ENCODE measurements at places on chromosomes 4 and X. TPM values are rescaled to one million over a fixed set of nuclear protein-coding genes. Genes with fewer than 3 reads are reported as not detected.
A peak's percentile ranks its signal among the peaks of the same experiment; 100 is the strongest.

- no peak for DNase-seq
Observed at GRCh38 chr4:41471126-41472071, 66.6 kb upstream of the LIMCH1 start.

GRCh38 chr4:48296365-48296764, 26.7 kb upstream of the TEC start:
- DNase-seq = no peak

GRCh38 chrX:146881521-146881920, 67.0 kb upstream of the CXorf51A start:
- no peak for DNase-seq

DNA sequence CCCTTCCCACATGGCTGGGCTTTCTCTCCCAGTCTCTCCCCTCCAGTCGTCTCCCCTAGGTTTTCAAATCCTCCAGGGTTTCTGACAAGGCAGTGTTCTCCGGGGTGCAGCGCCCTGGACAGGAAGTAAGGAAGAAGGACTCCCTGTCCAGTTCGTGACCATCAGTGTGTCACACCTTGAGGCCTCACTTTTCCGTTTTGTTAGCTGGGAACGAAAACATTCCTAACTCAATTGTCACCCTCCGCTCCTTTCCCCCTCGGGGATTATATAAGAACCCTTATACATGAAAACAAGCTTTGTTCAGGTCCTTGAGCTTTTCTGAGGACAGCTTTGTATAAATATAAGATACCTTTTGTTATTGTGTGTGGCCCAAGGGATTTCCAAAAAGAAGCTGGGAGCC, 92.1 kb downstream of the KDR start:
- DNase-seq = no peak

DNA sequence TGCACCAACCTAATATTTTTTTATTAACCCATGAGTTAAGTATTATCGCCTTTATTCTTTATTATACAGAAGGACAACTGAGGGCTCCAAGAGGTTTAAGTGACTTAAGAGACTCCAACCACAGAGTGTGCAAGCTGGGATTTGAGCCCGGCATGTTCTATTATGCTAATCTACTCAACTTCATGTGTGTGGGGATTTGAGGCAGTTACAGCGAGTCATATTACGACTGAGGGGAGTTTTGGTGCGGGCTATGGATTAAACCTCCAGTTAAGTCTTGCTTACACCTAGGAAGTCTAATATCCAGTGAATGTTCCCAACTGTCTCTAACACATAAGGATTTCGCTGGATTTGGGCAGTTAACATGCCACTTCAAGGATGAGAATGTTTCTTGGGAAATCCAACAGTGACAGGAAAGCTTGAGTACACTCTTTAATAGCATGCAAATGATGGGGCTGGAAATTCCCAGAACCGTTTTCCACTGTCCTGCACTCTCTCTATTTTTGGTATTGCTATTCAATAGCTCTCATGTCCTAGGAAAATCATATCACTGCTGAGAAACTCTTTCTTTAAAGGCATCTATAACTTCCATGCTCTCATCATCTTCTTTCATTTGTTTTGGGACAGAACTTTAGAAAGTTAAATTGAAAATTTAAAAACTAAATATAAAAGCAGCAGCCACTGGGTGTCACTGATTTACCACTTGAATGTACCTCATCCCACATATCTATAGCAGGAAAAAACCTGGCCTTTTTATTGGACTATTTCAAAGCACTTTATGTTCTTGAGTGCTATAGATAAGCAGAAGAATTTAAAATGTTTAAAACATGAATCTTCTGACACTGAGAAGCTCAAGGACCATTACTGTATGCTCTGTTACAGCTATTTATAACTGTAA, 165.1 kb upstream of the TTC29 start:
- no peak for DNase-seq

FRAS1 gene
- polyA plus RNA-seq = 0.58 TPM

MCTS1 gene
- polyA plus RNA-seq = 89.9 TPM

- no peak for DNase-seq
Observed at GRCh38 chrX:134999469-134999868, 8.7 kb downstream of the SMIM10 start.

- no peak for DNase-seq
Observed at GRCh38 chr4:39367166-39367565, 1.0 kb upstream of the RFC1 start.

GATA1 gene
- polyA plus RNA-seq = not detected

GRCh38 chr4:113919611-113920010, 59.8 kb downstream of the ARSJ start:
- no peak for DNase-seq

HTRA3 gene
- 1.2 TPM for polyA plus RNA-seq

FGB gene
- polyA plus RNA-seq = 0.67 TPM

- DNase-seq = no peak
Observed at GRCh38 chr4:11514779-11515419, 86.2 kb upstream of the HS3ST1 start.

DNA sequence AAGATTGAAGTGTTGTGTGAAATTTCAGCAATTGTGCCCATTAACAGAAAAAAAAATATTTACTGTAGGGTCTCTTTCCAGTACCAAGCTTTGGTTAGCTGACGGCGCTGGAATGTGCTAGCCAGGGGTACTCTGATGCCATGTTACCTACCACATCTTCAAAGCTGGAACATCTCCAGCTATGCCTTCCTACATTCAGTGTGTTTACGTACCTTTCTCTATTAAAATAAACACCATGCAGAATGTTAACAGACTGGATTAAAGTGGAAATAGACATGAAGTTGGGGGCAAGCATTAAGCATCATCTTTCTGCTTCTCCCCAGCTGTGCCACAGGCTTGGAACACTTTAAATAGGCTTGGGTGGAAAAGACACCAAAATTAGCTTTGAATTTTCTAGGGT, 65.9 kb downstream of the USP38 start:
- DNase-seq = no peak

DNA sequence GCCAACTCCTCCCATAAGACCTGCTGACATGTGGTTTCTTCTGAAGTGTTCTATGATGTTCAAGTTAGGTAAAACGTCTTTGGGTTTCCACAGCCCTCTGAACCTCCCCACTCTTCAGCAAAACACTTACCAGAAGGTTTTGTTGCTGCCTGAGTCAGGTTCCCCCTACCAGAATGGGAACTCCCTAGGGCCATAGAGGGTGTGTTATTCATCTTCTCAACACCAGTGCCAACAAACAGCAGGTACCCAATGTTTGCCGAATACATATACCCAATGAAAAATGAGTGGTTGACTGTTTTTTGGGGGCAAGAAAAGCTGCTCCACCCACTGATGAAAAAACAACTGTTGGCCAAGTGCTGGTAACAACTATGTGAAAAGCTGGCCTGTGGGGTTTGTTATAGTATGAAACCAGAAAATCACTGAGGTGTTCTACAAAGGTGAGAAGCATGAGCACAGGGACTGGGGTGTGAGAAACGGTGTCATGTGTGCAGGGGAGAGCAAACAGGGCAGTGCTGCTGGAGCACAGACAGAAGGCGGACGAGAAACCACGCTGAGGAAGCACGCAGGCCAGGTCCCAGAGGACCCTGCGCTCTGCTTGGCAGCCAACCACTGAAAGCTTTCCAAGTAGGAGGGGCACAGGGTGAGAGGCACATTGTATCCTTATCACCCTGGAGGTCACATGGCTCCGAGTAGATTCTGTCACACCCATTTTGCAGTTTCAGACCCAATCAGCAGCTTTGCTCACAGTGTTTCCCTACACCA, 28.8 kb downstream of the ATP8A1 start:
- DNase-seq = peak; percentile 67

GRCh38 chrX:148555101-148555500, 54.7 kb downstream of the AFF2 start:
- no peak for DNase-seq

FAM9C gene
- 0.17 TPM for polyA plus RNA-seq

ENPP6 gene
- polyA plus RNA-seq = 0.46 TPM

GRCh38 chr4:163755013-163755412, 260.5 kb downstream of the TMA16 start:
- no peak for DNase-seq

CRMP1 gene
- polyA plus RNA-seq = not detected

DNA sequence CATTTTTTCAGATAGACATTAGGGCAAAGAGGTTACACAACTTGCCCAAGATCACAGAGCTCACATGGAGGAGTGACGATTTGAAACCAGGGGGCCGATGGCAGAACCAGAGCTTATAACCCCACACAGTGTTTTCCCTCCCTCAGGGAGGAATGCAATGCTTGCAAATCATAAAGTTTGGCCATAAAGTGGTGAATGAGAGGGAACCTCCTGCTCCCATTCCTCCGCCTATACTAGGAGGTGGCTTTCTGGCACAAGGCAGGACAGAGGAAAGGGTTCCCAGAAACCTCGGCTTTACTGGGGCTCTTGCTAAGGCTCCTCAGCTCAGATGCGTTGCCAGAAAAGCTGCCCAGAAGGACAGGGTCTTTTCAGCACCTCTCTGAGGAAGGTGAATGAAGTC, 19.3 kb downstream of the TMEM154 start:
- DNase-seq = no peak

- no peak for DNase-seq
Observed at GRCh38 chr4:30716681-30717207, 3.4 kb upstream of the PCDH7 start.

DNA sequence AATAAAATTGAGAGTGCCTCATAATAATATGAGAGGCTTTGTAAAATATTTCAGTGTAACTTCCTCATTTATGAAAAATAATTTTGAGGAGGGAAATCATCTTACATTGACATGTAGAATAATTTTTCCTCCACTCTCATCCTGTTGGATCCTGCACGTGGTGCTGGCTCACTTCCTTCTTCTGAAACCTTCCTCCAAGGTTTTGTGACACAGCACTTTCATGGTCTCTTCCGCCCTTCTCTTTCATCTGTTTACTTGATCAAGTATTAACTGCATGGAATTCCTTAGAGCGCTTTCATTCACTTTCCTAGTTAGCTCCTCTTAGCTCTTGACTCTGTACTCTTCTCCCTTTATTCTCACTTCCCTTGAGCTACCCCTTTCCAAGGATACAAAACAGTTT, 246.5 kb downstream of the RAPGEF2 start:
- no peak for DNase-seq

DNA sequence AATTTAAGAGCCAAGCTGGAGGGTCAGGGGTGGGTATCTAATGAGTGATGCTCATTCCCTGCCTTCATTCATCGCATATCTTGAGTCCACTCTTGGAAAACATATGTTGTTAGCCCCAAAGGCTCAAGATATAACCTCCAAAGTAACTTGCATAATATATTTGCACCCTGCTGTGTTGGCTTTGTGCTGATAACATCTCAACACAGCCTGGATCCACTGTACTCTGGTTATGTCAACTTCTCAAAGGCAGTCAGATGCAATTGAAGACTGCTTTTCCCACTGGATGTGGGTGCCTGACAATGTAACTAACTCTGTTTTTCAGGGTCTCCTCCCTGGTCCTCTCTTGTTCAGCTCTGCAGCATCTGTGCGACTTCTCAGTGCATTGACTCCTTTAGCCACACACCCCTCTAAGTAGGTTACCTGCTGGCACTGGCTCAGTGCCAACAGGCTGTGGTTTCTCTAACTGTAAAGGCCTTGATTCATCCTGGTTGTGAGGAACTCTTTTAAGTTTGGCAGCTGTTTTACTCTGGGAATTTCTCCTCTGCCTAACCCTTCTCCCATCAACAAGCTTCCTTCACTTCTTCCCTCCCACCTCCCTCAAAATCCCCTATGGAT, 28.1 kb downstream of the SLC16A2 start:
- DNase-seq = no peak

HTN3 gene
- polyA plus RNA-seq = not detected

- DNase-seq = no peak
Observed at GRCh38 chr4:24145591-24145990, 255.7 kb upstream of the PPARGC1A start.

RAPGEF2 gene
- 10.7 TPM for polyA plus RNA-seq

DNA sequence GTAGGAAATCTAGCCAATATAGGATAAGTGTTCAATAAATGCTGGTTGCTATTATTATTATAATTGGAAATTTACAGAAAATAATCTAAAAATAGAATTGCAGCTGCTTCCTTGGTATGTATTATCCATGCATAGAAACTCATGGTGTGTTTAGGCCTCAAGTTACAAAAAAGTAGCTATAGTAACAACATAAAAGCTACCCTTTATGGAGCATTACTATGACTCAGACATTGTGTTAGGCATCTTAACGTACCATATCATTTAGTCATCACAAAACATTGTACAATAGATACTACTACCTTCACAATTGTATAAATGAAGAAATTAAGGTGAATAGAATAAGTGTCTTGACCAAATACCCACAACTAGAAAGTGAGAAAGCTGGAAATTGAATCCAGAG, 126.9 kb upstream of the NRK start:
- DNase-seq = no peak

GRCh38 chr4:180086480-180087190, 2156.6 kb upstream of the TENM3 start:
- DNase-seq = no peak

- peak; percentile 77 for DNase-seq
Observed at GRCh38 chr4:139301821-139302611, at the start of gene NDUFC1. NDUFC1 (minus strand) TSS chr4:139302477; CDS start chr4:139295798, 6,679 bp downstream.

DNA sequence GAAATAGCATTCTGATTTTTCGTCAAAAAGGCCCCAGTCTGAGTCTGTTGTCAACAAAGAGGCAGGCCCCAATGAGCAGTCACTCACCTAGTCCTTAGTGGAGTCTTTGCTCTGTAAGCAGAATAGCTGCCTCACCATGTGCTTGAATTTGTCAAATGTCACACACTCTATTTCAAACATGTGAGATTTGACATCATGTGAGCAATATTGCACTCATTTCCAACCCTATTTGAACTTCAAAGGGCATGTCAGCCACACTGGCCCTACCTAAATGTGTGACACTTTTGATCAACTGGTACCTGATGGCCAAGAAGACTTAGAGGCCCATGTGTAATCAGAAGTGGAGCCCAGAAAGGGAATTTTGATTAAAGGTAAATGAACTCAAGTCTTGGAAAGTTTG, 59.4 kb upstream of the PLAC1 start:
- DNase-seq = no peak

DRP2 gene
- not detected for polyA plus RNA-seq

- DNase-seq = no peak
Observed at GRCh38 chrX:67781132-67781531, 237.3 kb downstream of the AR start.

- no peak for DNase-seq
Observed at GRCh38 chrX:6460893-6461490, 73.9 kb downstream of the VCX3A start.

GRCh38 chr4:137647375-137647774, 115.1 kb upstream of the PCDH18 start:
- DNase-seq = no peak

GRCh38 chr4:151781026-151781425, 20.2 kb upstream of the GATB start:
- DNase-seq = no peak

DNA sequence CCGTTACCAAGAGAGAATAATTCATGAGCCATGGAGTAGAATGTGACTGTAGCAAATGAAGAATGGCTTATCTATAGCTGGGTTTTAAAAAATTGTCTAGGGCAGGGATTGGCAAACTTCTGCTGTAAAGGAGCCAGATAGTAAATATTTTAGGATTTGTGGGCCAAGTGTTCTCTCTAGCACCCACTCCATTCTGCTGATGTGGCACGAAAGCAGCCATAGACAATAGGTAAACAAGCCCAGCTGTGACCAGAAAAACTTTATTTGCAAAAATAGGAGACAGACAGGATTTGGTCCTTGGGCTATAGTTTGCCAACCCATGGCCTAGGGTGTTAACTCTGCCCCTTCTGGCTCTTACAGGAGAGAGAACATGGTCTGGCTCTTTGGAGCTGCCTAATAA, 127.2 kb downstream of the AKAP4 start:
- DNase-seq = no peak

Measured in sigmoid colon (tissue), 7 donors.